Caki2 (cell line): ENCODE measurements at places on chromosomes 3 and 15.

GRCh38 chr3:17894434-17895060 is 152.1 kb upstream of the TBC1D5 start:
- DNase-seq = no peak

DNA sequence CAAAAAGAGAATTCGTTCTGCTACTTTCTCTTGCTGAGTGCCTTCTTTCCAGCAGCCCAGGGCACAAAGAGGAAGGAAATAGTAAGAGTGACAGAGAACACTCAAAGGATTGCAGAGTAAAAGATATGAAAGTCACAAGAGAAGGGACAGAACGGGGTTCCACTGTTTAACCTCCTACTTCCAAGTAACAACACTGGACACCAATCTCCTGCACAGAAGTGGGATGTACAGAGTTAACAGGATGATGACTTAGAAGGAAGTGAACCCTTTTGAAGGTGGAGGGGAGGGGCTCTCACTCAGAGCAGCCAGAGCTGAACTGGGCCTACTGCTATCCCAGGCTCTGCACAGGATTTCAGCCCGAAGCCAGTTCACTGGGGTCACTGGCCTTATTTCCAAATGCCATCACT is 130.1 kb upstream of the PRICKLE2 start:
- DNase-seq = peak; percentile 10

DNA sequence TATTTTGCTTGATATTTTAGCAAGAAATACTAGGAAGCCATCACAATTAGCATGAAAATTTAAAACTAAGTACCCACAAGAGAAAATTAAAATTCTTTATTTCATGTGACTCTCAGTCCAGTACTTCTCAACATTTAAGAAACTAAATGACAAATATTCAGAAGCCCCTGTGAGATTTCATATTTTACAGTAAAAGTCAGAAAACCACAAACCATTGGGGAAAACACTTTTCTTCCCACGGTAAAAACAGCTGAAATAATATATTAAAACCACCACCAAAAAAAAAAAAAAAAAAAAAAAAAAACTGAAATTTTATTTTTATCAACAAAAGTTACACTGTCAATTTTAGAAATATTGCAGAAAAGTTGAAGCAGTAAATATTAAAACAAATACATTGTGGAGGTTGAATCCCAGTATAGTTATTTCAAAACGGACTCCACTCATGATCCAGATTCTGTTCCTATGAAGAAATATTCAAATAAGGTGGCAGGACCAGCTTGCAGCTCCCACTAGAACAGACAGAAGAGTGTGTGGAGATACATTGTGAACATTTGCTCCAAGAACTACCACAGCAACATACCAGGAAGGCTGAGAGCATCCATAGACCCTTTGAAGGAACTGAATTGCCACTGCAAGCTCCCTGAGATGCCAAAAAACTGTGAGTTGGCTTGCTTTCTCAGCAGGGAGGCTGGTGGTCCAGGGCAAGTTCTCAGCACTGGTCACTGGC is 308.2 kb downstream of the CTNNB1 start:
- DNase-seq = no peak

GRCh38 chr3:17190353-17191078 is 305.8 kb downstream of the PLCL2 start:
- no peak for DNase-seq

DNA sequence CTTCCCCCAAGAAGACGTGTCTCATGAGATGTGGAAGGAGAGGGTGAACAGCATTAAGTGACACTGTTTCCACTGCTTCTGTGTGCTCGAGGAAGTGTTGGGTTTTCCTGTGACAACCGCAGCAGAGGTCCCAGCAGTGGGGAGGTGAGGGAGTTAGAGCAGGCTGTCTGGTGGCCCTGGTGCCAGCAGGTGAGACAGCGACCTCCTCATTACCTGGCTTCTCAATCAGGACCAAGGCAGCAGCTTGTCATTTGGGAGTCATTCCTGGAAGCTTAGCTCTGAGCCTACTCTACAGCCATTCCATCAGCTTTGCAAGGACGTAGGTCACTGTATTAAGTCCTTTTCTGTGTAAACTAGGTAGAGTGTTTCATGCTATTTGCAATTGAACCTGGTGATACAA is 63.3 kb upstream of the RGMA start:
- DNase-seq = no peak

- DNase-seq = no peak
Measured at GRCh38 chr15:74884428-74885223, 5.2 kb upstream of the MPI start.

GRCh38 chr15:85380812-85381642 is 624 bp downstream of the AKAP13 start:
- peak; percentile 39 for DNase-seq

DNA sequence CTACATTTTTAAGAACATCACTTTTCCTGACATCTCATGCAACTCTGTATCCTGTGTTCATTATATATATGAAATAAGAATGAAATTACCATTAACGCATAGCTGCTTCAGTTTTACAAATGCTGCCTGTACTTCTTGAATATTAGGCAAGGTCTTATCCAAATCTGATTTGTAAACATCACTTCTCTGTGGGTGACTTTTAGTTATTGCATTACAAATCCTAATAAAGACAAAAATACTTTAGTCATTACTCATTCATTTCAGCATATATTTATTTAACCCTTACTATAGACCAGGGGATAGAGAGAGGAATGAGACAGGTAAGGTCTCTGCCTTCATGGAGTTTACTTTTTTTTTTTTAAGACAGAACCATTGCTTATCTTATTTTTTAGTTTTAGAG is 36.8 kb downstream of the MTMR10 start:
- DNase-seq = no peak

DNA sequence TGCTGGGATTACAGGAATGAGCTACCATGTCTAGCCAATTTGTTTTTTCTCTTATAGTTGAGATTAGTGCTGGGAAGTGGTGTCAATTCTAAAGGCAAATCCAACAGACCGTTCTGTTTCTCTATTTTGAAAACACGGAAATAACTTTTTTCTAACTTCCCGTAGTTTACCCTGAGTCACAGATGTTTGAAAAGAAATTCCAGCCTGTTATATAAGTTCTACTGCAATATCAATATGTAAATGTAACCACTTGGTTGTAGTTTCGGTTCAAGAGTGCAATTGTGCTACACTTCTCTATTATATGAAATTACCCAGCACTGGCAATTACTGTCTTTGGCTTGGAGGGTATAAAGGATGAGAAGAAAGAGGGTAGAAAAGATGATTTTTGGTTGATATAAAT is 22.3 kb upstream of the GNB4 start:
- no peak for DNase-seq
